ENCODE measurements at places on chromosomes 5 and 9.

GRCh38 chr9:127580879-127581475 is 31.1 kb upstream of the STXBP1 start:
- no peak for DNase-seq

- no peak for DNase-seq
These were observed 57.1 kb downstream of the RETREG1 start for GRCh38 chr5:16559702-16560101.

DNA sequence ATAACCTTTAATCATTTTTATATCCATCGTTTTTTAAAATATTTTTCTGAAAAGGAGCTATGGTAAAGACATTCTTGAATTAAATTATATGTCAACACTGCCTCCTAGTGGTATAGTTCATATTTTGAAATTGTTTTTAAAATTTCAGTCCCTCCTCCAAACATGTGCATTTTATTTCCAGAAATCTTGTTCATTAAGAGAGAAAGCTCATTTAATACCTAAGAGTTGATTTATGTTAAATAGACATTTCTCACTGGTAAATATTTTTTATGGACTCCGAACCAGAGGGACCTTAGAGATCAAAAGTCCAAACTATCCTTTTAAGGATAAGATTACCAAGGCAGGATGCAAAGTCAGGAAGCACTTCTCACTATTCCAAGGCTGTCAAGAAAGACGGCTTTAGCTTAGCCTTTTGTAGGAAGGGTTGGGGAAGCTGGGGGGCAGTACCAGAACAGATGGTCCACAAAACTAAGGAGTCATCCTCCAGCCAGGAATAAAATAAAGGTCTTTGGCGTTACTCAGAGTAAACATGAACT is 21.6 kb downstream of the BHMT start:
- no peak for DNase-seq

DNA sequence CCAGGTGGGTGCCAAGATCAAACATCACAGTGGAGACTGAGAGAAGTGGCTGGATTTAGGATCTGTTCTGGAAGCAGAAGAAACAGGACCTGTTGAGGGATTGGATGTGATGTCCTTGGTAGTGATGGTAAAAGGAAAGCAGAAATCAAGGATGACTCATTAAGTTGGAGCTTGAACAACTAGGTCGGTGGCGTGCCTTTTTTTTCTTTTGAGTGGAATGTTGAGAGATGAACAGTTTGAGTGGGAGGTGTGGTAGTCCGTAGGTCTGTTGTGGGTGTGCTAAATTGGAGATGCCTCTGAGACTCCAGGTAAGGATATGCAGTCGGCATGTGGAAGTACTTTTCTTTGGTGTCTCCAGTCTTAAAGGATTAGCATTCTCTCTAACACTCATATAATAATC is 92.1 kb upstream of the IL12B start:
- no peak for DNase-seq

- DNase-seq = no peak
These were observed 666.6 kb downstream of the SEMA5A start for GRCh38 chr5:8879248-8879647.

- DNase-seq = no peak
These were observed 14.7 kb downstream of the DNAJC25 start for GRCh38 chr9:111645806-111646205.

GRCh38 chr5:73823508-73823925 is 197.5 kb downstream of the ARHGEF28 start:
- DNase-seq = no peak
